ENCODE measurements at places on chromosomes 5 and 9.

GRCh38 chr5:36199620-36200019 lies 42.1 kb downstream of the NADK2 start:
- no peak for DNase-seq

DNA sequence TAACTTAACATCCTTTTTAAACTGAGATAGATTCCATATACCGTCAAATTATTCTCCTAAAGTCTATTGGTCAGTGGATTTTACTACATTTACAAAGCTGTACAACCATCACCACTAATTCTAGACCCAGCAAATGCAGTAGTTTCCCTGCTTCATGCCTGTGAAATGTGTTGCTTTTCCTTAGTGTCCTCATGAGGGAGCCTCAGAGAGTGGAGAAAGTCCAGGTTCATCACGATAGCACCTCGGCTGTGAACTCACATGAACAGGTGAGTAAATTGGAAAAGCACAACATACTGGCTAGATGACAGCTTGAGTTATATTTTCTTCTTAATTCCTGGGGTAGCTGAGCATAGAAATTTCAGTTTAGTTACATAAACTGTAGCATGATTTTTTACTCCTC lies 653.7 kb downstream of the MTRR start:
- no peak for DNase-seq

GRCh38 chr5:116553366-116553765 lies 21.3 kb downstream of the SEMA6A start:
- DNase-seq: no peak

DNA sequence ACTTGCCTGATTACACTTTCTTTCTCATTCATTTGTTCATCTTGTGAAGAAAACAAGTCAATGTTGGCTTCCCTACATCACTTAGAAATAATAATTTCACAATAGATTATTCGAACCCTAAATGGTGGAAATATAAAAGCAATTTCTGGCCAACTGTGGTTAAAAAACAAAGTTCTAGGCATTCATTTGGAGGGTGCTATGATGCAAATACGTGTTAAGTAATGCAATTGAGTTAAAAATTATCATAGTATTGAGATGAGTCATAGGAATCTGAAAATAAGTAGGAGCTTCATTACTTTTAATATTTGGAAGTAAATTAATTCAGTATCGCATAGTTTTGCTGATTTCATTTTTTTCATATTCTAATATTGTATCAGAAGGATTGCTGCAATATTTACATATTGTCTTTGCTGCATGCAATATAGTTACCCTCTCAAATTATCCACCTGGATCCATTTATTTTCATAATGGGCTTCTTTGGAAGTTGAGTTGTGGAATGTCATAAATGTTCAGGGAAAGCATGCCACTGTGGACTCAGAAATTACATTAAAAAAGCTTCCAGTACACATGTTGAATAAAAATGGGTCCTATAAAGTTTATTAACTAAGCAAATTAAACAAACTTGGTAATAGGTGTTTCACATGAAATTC lies 647.7 kb upstream of the WWC1 start:
- no peak for DNase-seq

GRCh38 chr5:40210694-40211093 lies 469.0 kb upstream of the PTGER4 start:
- no peak for DNase-seq

DNA sequence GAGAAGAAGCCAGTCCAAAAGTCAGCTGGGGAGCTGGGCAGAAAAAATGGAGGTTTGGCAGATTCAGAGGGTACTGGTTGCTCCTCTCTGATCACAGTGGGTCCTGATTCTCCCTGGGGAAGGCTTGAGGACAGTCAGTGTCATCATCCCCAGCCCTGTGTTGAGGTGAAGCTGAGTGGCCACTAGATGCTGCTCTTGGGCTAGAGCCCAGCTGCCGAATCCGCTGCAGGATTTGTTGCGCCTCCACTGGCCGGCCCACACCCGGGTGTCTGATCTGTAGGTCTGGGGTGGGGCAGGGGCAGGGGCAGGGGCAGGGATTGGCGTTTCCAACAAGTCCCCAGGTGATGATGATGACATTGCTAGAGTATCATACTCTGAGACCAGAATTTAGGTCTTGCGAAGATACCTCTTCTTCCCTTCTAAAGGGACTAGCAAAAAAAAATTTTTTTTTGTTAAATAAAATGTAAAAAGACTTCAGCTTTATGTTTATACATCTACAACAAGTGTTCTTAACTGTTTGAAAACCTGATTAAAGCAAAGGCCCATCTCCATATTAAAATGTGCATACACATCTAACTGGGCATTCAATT lies 106.8 kb downstream of the PDE6A start:
- DNase-seq: peak; percentile 72

DNA sequence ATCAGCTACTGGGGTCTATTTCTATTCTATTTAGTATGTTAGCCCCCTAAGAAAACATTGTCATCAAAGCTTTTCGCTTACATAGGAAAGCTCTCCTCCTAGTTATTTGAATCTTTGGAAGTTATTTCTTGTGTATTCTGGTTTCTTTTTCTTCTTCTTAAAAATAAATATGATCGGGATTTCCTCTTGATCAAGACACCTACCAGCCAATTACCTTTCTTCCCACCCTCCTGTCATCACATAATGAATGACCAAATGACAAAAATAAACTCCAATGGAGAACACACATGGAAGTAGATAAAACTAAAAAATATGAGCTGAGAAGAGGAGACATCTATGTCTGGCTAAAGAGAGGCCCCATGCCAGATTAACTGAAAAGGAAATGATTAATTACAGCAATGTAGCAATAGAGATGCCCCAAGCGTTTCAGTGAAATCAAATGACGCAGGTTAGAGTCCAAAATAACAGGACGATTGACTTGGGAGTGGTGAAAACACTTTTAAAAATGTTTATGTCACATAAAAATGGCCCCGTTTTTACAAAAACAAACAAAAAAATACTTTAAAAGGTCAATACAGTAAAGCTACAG lies 59.5 kb upstream of the PCSK1 start:
- DNase-seq: no peak

GRCh38 chr5:33146881-33147280 lies 293.9 kb upstream of the TARS1 start:
- no peak for DNase-seq

GRCh38 chr5:35182910-35183535 lies 47.3 kb downstream of the PRLR start:
- DNase-seq: peak; percentile 54

- no peak for DNase-seq
Measured at GRCh38 chr5:34993951-34994350, 53.8 kb downstream of the AGXT2 start.

- no peak for DNase-seq
Measured at GRCh38 chr5:8560776-8561175, 691.8 kb downstream of the MTRR start.

DNA sequence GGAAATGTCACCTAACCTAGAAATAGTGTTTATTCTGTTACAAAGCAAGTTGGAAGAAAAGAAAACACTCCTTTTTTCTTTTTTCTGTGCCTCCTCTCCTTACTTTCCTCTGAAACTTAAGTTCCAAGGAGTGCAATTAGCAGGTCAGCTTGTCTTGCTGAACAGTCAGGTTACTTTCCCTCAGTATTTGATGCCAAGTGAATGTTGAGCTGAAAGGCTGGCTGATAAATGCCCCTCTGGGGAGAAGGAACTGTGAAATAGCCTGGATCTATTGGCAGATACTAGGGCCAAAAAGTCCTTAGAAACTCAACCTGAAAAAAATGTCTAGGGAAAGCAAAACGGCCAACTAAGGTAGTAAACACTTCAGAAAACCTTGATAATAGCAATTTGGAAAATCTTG lies 43.6 kb downstream of the GRIA1 start:
- DNase-seq: no peak

- no peak for DNase-seq
Measured at GRCh38 chr9:124019771-124020519, 8.4 kb downstream of the LHX2 start.

DNA sequence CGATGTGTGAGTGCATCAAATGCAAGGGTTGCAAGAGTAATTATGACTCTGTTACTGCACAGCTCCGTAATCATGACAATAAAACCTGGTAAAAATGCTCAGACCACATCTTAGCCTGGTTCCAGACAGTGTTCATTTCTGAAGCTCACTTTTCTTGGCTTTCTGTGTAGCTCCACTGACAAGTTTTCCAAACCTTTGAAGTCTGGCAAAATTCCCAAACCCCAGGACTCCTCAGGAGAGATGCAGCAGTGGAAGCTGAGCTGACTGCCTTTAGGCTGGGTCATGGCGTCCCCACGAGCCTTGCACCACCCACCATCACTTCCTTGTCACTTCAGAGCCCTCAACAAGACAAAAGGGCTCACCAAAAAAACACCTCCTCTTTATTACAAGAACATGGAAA lies 131.6 kb upstream of the TAS2R1 start:
- no peak for DNase-seq

DNA sequence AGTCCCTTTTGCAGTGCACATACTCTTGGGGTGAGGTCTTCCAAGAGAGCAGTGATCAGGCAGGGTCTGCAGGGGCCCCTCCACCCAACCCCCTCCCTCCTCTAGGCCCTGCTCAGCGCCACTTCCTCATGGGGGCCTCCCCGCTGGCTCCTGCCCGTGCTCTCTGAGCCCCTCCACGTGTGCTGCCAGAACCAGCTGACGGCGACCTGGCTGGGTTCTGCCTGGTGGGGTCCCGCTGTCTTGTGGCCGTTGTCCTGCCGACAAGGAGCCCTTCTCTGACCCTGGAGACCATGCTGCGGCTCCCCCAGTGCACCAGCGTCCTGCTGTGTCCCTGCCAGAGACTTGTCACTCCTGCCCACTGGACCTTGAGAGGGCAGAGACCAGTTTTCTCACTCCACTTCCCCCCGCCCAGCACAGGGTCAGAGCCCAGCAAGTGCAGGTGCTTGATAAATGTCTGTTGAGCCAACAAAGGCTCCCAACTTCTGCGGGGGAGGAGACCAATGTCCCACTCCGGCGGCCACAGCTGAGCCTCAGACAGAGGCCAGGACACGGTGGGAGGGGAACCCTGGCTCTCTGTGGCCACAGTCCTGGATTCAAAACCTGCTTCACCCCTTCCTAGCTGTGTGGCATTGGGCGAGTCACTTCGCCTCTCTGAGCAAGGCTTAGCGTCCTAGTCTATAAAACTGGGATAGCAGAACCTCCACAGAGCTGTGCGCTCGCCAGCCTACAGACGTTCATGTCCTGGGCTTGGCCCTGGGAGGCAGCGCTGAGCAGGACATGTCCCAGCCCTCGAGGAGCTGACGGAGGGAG lies 24.8 kb downstream of the SARDH start:
- DNase-seq: no peak

GRCh38 chr9:135307300-135307699 lies 172.3 kb upstream of the PPP1R26 start:
- no peak for DNase-seq

- no peak for DNase-seq
Measured at GRCh38 chr5:95075111-95075510, 209.8 kb downstream of the MCTP1 start.

DNA sequence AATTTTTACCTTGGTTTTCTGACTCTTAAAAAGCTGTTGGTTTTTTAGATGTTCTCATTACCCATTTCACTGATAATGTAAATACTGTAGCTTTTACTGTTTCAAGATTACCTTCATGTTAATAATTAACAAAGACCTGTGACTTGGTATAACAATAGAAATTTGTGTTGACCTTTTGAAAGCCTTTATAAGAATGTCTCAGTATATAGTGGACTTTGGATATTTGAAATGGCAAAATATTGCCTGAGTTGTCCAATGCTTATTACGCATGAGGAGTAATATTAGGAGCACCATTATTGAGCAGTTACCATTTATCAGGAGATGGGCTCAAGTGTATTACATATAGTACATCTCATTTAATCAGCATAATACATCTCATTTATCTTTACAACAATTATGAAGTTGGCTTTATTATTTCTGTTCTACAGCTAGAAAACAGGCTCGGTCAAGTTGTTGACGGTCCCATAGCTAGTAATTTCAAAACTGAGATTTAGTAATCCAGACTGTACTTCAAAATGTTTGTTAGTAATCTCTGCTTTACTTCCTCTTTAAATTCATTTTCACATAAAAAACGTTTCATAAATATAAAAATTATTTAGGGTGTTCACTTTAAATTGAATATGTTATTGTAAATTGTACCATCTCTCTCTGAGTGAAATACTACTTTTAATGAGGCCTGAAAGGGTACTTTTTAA lies 50.7 kb upstream of the FKTN start:
- DNase-seq: no peak

- no peak for DNase-seq
Measured at GRCh38 chr9:2676466-2676865, 40.8 kb upstream of the KCNV2 start.

- DNase-seq: no peak
Measured at GRCh38 chr9:24502206-24502937, 43.3 kb downstream of the IZUMO3 start.

- DNase-seq: no peak
Measured at GRCh38 chr5:66661149-66661548, 65.0 kb downstream of the MAST4 start.

DNA sequence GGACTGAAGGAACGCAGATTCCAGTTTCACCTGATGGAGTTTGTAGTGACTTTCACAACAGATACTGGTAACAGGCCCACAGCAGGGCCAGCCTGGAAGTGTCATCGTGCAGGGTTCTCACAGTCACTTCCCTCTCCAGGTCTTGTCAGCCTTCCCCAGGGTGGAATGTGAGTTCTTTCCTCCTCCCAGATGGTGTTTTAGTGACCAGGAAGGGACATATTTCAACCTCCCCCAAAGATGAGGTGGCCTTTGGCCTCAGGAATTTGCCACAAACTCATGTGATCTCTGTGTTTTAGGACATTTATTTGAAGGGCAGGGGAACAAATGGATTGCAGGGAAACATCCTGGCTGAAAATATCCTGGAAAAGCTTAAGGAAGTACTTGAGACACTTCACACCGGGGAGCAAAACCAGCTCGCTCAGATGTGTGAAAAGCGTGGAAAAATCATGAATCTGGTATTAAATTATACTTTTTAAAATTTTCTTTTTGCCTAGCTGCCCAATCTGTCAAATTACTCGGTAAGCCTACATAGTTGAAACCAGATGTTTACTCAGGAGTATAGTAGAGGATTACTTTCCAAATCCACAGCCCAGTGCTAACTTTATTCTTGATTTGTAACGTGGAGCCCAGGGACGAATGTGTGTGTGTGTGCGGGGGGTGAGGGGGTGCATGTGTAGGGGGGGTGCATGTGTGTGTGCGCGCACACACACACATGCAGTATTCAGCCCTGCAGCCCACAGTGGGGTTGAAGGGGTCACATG lies 66.8 kb downstream of the PTPDC1 start:
- peak; percentile 28 for DNase-seq

DNA sequence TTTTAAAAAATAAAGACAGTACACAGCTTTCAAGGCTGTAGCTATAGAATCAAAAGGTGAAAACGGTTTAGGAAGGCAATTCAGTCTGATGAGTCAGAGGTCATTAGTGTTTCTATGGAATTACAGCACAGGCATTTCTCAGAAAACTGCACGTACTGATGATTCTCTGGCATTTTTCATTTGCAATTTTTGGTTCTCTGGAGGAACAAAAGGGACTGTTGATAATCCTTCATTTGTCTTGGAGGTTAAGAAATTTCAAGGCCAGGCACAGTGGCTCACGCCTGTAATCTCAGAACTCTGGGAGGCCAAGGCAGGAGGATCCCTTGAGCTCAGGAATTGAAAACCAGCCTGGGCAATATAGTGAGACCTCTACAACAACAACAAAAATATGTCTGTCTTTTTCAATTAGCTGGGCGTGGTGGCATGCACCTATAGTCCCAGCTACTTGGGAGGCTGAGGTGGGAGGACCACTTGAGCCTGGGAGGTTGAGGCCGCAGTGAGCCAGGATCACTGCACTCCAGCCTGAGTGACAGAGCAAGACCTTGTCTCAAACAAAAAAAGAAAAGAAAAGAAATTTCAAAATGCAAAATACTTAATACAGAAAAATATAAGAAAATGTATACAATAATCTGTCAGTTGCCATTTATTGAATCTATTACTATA lies 27.3 kb downstream of the NR6A1 start:
- DNase-seq: peak; percentile 73

Measured in RCC 7860 (cell line).